Central memory CD4-positive, alpha-beta T cell (primary cell): ENCODE measurements at places on chromosomes 2 and 18.

- DNase-seq = no peak
Measured at GRCh38 chr18:37534627-37535026, 31.0 kb downstream of the CELF4 start.

DNA sequence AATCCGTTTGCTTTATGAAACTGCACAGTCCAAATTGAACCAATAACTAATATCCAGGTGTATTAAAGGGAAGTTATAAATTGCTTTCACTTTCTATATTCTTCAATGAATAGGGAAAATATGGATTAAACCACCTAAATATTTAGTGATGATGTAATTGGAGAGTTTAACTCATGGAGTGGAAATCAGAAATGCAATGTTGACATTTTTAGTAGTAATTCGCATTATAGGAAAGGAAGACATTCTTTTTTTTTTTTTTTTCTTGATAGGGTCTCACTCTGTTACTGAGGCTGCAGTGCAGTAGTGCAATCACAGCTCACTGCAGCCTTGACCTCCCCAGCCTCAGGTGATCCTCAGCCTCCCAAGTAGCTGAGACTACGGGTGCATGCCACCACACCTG lies 321.9 kb downstream of the RNF144A start:
- DNase-seq = no peak

DNA sequence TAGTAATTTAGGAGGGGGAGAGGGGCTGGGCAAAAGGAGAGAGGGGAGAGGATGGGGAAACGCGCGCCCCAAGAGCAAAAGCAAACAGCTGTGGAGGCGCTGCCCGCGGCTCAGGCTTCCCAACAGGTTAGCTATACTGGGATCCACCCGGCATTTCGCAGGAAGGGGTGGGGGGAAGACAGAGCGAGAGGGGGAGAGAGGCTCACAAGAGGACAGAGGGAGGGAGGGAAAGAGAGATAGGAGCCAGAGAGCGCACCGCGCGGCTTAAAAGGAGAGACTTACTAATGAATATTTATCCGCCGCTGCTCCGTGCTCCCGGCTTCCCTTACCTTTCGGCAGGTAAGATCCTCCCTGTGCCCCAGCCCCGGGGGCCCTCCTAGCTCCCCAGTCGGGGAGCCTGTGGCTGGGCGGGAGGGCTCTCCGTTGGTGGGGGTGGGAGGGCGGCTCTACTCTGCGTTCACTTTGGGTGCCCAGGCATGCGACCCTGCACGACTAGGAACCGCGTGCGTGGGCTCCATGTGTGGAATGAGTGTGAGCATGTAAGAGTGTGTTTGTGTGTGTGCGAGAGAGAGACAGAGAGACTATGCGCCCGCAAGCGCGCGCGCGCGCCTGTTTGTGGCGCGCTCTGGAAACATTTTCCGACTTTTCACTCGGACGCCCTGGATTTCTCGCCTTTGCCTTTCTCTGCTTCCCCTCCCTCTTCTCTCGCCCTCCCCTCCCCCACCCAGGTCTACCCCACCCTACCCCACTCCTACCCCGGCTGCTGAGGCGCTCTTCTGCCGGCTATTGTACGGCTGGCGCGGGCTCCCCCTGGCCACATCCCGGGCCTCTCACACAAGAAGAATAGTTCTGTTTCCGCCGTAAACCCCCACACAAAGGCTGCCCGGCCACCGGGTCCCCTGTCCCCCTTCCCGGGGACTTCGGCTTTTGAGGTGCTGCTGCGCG lies 7.2 kb upstream of the SIX3 start:
- DNase-seq = no peak

DNA sequence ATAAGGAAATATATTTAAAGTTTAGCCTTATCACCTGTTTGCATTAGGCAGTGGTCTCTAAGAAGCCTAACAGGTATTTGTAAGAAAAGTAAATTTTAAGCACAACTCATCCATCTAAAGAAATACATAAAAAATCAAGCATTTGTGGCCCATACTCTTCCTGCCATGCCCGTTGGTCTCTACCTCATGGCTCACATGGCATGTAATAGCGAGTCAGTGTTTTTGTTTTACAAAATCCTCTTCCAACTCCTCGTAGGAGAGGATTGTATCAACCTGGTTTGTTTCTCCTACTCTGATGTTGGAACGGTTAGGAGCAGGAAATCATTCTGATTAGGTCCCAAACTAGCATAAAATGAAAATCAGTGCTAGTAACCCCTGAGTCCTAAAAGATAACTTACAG lies 91.8 kb downstream of the FMNL2 start:
- DNase-seq = no peak

GRCh38 chr2:11160731-11161455 lies 5.6 kb downstream of the SLC66A3 start:
- DNase-seq = peak; percentile 18

DNA sequence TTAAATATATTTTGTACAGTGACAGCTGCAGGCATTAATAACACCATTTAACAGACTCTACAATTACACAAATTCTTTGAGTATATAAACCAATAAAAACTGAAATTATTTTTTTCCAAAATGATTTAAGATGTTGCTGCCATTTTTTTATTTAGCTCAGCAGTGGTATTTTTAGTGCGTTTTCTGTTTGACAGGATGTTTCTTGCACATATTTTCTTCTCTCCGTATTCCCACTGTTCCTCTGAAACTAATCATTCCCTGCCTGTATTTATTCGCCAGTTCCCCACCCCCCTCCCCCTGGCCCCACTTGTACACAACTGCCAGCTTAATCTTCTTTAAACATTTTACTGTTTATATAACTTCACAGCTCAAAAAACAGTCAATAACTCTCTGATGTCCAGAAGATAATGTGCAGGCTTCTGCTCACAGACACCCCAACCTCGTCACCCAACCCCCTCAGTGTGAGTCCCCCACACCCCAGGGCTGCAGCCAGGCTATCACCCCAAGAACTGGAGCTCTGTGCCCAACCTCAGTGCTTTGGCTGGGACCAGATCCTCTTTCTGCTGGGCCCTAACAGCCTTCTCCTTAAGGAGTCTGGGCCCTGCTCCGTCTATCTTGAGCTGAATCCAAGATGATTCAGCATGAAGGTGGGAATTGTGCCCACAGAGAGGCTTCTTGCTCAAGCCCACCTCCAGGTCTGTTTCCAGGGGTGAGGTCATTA lies 41.6 kb upstream of the MAP4K4 start:
- no peak for DNase-seq

DNA sequence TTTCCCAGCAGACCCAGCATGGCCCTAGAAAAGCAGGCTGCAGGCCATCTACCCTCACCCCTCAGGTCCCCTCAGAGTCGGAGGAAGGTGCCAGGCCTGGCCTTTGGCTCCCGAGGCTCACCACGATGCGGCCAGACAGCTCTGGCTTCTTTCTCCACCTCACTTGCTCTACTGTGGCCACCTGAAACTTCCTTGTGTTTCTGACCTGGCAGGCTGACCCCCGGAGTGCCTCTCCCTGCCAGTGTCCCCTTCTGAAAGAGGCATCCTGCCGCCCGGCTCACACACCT lies 375.0 kb upstream of the HS6ST1 start:
- no peak for DNase-seq

DNA sequence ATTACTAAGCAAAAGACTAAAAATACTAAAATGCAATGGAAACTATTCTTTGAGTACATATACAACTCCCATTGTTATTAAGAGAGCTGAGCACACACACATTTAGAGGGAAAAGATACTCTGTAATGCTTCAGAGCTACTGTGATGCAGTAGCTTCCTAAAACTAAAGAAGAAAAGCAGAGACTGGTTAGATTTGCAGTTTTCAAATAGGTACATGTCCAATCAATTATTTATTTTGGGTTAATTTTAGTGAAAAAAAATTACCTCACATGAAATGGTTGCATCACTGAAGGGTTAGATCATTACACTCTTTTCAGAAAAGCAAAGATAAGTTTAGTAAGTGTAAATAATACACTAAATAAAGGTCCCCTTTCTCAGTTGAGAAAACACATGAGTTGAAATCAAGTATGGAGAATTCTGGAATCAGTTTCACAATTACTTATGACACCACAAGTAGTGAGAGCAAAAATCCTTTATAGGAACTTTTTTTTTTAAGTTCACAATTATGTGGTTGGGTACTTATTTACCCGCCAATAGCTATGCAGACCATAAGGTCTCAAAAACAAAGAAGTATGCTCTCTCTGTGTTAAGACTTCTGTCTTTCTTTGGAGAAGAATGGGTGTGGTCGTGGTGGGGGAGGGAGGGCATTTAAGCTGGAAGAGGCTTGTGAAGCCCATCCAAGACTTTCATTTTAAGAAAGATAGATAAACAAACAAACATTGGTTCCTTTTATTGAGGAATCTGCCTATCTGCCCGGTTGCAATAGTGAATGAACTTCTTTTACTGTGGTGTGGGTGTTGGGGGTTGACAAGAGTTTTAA lies 25.3 kb upstream of the SERTAD2 start:
- DNase-seq = no peak

GRCh38 chr18:25351280-25351775 lies 638 bp downstream of the ZNF521 start:
- no peak for DNase-seq

GRCh38 chr2:57444752-57445430 lies 601.7 kb upstream of the VRK2 start:
- no peak for DNase-seq

GRCh38 chr18:14086458-14087231 lies 45.6 kb downstream of the ZNF519 start:
- DNase-seq = no peak

DNA sequence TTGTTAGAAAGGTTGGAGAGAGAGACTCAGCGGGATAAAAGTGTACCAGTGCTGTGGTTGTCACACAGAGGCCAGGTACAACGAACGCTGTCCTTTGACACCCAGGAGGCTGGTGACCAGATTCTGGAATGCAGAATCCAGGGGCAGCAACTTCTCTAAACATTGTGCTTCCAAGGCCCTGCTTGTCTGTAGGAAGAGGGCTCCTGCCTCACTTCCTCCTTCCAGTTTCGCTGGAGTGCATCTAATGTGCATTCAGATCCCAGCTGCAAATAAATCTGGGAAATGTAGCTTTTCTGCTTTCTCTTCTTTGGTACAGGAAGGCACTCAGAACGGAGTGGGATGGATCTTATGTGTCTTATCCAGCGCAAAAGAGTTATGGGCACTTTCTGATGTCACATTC lies 171.8 kb upstream of the ATP5MC3 start:
- no peak for DNase-seq

DNA sequence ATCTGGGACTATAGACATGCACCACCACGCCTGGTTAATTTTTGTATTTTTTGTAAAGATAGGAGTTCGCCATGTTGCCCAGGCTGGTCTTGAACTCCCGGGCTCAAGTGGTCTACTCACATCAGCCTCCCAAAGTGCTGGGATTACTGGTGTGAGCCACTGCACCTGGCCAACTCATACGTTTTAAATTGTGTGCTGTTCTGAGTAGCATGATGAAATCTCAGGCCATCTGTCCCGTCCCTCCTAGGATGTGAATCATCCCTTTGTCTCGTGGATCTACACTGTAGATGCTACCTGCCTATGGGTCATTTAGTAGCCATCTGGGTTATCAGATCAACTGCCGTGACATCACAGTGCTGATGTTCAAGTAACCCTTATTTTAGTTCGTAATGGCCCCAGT lies 38.5 kb upstream of the RMP24 start:
- DNase-seq = no peak

- no peak for DNase-seq
Measured at GRCh38 chr2:123732563-123732962, 292.5 kb upstream of the CNTNAP5 start.

DNA sequence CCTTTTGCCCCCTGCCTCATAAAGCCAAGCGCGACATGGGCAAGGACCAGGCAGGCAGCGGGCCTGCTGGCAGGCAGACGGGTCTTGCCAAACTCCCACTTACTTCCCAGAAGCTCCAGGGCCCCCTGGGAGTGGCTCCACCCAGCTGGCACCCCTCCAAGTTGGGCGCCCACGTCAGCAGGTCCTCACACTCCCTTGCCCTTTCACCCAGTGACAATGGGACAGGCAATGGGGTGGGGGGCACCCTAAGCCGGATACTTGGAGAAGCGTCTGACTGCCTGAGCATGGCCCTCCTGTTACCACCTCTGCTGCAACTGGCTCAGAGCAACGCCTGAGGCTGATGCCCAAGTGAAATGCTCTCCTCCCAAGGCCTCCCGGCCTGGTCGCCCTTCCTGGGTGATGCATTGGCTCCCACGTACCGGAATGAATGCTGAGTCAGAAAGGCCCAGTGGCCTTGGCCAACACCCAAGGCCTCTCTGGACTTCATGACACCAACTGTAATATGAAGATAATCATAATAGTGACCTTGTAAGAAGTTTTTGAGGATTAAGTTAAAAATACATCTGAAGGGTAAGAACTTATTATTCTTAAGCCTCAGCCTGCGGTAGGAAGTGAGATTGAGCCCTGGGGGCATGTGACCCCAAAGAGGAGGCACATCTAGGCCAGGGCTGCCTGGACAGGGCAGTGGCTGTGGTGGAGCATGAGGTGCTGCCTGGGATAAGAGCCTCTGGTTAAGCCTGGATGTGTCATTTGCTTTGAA lies 31.6 kb downstream of the KCNK3 start:
- no peak for DNase-seq

- DNase-seq = no peak
Measured at GRCh38 chr2:64021578-64021977, 2.4 kb upstream of the VPS54 start.

GRCh38 chr2:121860758-121861227 lies 105.3 kb downstream of the TSN start:
- no peak for DNase-seq

GRCh38 chr2:10196948-10197696 lies 74.6 kb downstream of the RRM2 start:
- no peak for DNase-seq

DNA sequence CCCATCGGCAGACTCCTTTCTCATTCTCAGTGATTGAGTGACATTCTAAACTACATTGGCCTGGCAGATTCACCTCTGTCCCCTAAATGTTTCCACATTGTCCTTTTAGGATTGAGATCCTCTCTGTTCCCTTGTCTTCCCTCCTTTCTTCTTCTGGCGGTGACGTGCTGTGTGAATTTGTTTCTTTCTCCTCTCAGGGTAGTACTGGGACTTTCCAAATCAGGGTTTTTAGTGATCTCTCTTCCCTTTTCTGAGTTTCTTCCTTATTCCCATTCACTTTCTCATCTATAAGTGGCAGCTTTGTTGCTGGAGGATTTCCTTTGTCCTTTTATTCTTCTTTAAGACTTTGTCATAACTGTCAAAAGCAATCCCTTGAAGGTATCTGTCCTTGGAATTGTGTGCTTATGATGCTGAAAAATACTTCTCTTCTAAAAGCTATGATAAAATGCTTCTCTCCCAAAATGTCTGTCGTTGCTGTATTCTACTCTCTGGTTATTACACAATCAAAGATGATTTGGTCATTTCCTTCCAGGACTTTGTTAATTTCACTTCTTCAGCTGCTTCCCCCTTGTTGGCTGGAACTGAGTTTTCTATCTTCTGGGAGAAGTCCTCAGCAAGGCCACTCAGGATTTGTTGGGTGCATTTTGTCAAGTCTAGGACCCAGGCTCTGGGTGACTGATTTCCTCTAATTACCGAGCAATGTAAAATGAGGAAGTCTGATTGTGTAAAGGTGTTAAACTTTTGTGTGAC lies 4.9 kb upstream of the IL1B start:
- no peak for DNase-seq

- no peak for DNase-seq
Measured at GRCh38 chr2:187574969-187575750, 20.9 kb upstream of the TFPI start.

GRCh38 chr2:167706800-167707199 lies 540.6 kb downstream of the STK39 start:
- no peak for DNase-seq
